ENCODE measurements at places on chromosomes 3 and 15.
A peak's percentile ranks its signal among the peaks of the same experiment; 100 is the strongest.

GRCh38 chr3:197224034-197224444 is 74.4 kb downstream of the DLG1 start:
- DNase-seq, result peak; percentile 9

- DNase-seq, result peak; percentile 92
These were observed 271.0 kb upstream of the GADL1 start for GRCh38 chr3:31165399-31165860.

- DNase-seq, result no peak
These were observed 95.4 kb upstream of the CCDC80 start for GRCh38 chr3:112736386-112736785.

- DNase-seq, result no peak
These were observed 37.3 kb upstream of the B3GALNT1 start for GRCh38 chr3:161142486-161142885.

GRCh38 chr3:106018102-106018501 is 149.3 kb upstream of the CBLB start:
- DNase-seq, result no peak

DNA sequence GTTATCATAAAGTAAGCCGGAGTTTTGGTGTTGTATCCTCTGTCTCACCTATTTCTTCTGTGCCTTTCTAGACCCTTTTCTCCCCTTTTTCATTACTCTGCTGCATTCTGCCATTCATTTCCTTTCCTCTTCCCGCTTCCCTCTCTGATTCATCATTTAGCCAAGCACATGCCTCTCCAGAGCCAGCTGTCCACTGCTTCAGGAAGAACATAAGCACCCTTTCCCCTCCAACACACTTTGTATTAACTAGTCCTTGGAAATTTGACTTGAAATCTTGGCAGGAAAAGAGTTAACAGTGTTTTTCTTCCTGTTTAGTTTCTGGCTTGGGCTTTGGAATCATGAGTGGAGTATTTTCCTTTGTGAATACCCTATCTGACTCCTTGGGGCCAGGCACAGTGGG is 9.7 kb downstream of the APH1B start:
- no peak for DNase-seq

- DNase-seq, result no peak
These were observed 19.1 kb downstream of the ZDHHC19 start for GRCh38 chr3:196192036-196192523.

- no peak for DNase-seq
These were observed 147.4 kb upstream of the BCHE start for GRCh38 chr3:165984589-165984988.

GRCh38 chr15:62316413-62317060 is 151.5 kb upstream of the C2CD4B start:
- DNase-seq, result no peak

- no peak for DNase-seq
These were observed 6.3 kb upstream of the FSIP1 start for GRCh38 chr15:39788800-39789565.

- peak; percentile 19 for DNase-seq
These were observed 70.5 kb upstream of the LIPC start for GRCh38 chr15:58361273-58361759.

DNA sequence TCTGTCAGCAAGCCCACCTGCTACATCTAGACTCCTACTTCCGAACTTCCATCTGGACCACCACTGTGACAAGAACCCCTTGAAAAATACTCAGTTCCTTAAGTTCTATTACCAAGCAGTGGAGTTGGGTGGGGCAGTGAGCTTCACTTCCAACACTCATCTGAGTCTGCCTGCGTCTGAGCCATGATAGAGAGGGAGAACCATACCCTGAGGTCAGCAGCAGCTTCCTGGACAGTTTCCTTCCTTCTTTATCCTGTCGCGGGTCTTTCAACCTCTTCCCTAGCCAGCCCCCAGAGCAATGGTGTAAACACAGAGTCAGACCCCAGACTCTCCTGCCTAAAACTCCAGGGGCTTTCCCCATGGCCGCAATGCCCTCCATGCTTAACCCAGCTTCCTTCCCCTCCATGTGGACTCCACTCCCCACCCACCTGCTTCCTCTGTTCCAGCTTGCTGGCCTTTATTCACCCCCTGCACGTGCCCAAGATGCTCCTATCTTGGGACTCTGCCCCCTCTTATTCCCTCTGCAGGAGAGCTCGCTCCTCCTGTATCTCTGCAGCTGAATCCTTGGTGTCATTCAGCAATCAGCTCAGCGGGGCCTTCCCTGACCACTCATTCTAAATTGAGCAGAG is 211.2 kb downstream of the SHQ1 start:
- no peak for DNase-seq

- DNase-seq, result no peak
These were observed 19.3 kb downstream of the MBNL1 start for GRCh38 chr3:152287898-152288576.

DNA sequence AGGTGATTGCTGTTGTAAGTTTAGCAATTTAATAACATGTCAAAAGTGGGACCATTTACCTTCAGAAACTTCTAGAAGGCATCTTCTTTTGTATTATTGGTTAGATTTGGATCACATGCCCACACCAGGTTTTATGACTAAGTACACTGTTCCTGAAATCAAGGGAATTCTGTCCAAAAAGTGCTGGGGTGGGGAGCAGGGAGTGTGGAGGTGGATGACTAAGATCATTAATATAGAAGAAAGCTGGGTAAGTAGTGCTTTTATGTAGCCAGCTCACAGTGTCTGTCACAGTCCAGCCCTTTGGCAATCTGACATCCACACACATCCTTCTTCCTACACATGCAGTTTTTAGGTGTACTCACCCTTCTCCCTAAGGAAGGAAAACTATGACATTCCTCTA is 120.0 kb downstream of the TMCO5A start:
- no peak for DNase-seq

DNA sequence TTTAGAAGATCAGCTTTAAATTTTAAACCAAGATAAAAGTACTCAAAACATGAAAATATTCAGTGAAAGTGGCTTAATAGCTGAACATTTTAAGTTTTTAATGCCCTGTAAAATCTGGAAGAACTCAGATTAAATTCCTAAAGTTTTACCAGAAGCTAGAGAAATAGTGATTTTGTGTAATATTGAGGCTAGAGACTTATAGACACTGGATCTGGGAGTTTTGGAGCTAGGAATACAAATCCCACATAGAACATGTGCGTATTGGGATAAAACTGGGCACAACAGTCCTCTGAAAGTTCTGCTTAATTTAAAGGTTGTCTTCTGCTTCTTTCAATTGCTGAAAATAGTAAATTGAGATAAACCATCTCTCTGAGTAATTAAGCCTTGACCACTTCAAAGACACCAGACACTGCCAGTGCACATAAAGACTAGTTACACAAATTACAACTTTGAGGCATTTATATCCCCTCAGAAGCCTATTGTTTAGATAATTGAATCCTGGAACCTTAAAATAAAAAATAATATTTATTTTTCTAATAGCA is 1382.5 kb downstream of the OTOL1 start:
- no peak for DNase-seq

GRCh38 chr3:31065765-31066164 is 171.3 kb upstream of the GADL1 start:
- no peak for DNase-seq

DNA sequence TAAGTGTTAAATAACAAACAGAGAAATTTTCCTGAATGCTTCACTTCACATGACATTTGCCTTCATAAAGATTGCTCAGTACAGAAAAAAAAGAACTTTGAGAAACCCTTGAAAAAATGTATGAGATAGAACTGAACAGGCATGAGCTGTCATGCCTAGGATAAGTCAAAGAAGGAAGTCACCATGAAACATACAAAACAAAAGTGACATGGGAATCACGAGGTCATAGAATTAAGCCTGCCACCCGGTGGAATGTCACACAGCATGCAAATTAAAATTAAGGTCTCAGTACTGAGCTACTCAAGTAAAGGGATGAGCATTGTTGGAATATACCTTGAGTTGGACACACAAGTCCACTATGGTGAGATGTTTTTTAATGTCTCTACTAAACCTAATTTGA is 652.5 kb upstream of the NECTIN3 start:
- DNase-seq, result no peak

DNA sequence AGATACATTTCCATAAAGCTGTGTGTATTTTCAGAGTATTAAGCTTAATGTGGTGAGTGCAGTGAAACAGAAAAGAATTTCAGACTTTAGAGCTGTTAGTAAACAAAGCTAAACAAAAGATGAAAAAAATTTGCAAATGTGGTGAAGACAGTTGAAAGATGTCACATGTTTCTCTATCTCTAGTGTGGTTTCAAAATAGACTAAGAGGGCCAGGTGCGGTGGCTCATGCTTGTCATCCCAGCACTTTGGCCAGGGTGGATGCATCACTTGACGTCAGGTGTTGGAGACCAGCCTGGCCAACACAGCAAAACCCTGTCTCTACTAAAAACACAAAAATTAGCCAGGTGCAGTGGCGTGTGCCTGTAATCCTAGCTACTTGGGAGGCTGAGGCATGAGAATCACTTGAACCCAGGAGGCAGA is 466.0 kb upstream of the NR2F2 start:
- DNase-seq, result no peak

DNA sequence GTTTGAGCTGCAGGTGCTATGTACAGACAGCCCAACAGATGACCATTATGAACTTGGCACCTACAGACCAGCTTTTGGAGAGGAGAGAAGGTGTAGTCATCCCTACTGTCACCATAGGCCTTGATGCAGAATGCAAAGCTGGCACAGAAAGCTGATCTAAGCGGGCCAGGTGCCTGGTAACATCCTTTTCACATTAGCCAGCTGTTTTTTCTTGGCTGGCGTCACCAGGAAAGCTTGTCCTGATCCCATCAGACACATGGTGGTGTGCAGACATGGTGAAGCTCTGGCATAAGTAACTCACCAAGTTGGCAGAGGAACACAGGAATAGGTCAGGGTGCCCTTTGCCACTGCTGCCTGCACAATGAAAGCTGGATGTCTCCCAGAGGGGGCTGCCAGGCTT is 97.2 kb upstream of the MB21D2 start:
- no peak for DNase-seq

- peak; percentile 39 for DNase-seq
These were observed 70.8 kb upstream of the ZBTB20 start for GRCh38 chr3:115217678-115218451.

DNA sequence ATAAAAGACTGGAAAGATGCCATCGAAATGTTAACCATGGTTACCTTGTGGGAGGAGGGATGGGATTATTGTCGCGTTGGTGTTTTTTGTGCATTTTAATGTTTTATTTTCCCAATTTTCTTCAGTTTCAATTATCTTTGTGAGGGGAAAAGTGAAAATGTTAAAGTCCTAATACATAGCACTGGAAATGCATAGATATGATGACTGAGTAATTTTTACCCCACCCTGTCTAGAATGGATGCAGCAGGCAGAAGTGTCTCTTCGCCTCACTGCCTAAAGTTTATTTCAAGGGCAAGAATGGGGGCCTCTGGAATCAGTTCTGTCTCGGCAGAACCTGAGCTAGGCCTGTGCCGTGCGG is 11.5 kb downstream of the FOXL2 start:
- no peak for DNase-seq

DNA sequence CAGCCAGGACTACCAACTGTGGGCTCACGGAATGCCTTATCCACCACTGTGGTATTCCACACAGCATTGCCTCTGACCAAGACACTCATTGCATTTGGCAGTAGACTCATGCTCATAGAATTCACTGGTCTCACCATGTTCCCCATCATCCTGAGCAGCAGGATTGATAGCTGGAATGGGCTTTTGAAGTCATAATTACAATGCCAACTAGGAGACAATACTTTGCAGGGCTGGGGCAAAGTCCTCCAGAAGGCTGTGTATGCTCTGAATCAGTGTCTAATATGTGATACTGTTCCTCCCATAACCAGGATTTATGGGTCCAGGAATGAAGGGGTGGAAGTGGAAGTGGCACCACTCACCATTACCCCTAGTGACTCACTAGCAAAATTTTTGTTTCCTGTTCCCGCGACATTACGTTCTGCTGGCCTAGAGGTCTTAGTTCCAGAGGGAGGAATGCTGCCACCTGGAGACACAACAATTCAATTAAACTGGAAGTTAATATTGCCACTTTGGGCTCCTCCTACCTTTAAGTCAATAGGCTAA is 58.6 kb upstream of the CCDC80 start:
- no peak for DNase-seq

- DNase-seq, result no peak
These were observed 120.9 kb downstream of the ATP10A start for GRCh38 chr15:25742041-25742730.

- no peak for DNase-seq
These were observed 79.2 kb downstream of the CD47 start for GRCh38 chr3:108011616-108012015.

- no peak for DNase-seq
These were observed 8.8 kb upstream of the RARB start for GRCh38 chr3:25419251-25419650.

GRCh38 chr15:41860049-41860828 is 21.6 kb downstream of the PLA2G4B start:
- no peak for DNase-seq

DNA sequence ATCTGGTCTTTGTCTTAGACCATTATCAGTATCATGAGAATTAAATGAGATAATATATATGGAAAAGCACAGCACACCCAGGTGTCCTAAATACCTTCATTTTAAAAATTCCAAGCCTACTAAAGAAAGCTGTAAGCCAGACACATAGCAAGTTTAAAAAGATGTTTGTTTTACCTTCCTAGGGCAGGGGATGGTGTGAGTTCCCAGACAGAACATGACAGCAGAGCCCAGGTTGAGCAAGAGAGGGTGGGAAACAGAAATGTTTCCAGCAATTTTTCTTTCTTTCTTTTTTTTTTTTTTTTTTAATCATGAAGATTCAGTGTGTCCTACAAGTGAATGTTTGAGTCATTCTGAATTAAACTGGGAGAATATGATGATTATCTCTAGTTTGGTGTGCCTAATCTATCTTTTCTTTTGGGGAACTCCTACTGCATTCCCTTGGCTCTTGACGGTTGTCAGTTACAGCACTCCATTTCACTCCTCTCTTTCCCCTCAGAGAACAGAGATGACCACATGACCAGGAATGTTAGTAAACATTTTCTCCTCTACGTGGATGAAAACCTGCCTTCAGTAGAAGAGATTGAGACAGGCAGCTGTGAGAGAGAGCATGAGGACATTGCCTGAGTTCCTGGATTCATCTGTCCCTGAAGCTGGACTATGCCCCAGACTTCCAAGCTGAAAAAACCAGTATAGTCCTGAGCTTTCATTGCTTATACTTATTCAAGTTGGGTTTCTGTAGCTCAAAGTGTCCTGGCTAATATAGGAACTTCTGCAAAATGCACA is 54.5 kb upstream of the ARL14 start:
- no peak for DNase-seq

DNA sequence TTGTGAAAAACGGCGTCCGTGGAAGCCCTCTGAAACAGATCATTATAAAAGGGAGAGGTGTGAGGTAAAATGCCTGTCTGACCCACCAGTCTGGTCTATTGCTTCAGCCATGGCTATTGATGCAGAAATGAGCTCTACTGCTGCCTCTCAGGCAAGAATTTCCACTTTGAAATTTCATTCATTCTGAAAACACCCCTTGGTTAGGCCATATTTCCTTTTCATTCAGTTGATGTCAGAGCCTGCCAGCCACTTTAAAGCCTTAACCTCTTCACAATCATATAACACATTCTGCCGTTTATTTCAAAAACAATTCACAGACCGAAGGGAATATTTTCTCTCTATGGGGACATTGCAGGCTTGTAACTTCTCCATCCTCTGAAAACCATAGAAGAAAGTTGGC is 71.9 kb downstream of the FOXB1 start:
- no peak for DNase-seq

Measured in NCI-H187 treated with DMSO at 0.1 percent for 48 hours (cell line).